ENCODE measurements at places on chromosomes 11 and 22. TPM values are rescaled to one million over a fixed set of nuclear protein-coding genes. Genes with fewer than 3 reads are reported as not detected.
A peak's percentile ranks its signal among the peaks of the same experiment; 100 is the strongest.

The TPBGL gene
- total RNA-seq, result 0.31 TPM

The NLRX1 gene
- total RNA-seq, result 8.7 TPM

The ACRV1 gene
- total RNA-seq, result not detected

The ADORA2A gene
- total RNA-seq, result 7.2 TPM

The KRTAP5-10 gene
- total RNA-seq, result not detected

The CD248 gene
- total RNA-seq, result 31.9 TPM

The CDC42EP2 gene
- total RNA-seq, result 12.9 TPM

The OR51B4 gene
- total RNA-seq, result not detected

The PAX6 gene
- 23.8 TPM for total RNA-seq

The VSIG2 gene
- 8.7 TPM for total RNA-seq

The CCND1 gene
- 299 TPM for total RNA-seq

The CREB3L1 gene
- total RNA-seq, result 9.8 TPM

The SYT8 gene
- 4.5 TPM for total RNA-seq

GRCh38 chr11:72869831-72870230 lies 55.6 kb downstream of the ATG16L2 start:
- DNase-seq, result no peak

DNA sequence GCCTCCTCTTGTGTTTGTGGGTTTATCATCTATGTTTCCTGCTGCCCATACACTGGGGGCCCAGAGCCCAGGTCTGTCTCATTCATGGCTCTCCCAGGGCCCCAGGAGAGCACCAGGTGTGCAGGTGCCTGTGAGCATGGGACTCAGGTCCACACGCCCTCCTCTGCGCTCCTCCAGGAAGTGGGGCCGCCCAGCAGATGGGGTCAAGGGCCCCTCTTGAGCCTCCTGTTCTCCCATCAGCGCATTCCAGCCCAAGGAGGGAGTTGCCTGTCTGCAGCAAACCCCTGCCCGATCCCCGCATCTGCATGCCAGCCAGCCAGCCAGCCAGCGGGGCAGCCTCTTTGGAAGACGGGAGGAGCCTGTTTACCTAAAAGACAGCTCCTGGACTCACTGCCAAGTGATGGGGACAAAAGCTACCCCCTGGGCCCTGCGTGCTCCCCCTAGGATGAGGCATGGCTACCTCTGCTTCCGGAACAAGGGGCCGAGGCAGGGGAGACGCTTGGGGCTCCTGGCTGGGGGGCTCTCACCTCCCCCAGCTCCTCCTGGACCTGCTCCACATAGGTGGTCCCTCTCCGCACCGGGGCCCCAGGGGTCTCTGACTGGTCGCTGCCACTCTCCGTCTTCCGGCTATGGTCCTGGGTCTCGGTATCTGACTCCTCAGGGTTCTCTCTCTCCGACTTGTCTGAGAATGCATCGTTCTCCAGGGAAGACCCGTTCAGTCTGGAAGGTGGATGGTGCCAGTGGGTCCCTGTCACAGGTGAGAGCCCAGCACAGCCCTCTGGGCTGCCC lies 49.7 kb upstream of the CARS1 start:
- peak; percentile 67 for DNase-seq

GRCh38 chr11:16542353-16542752 lies 186.0 kb upstream of the SOX6 start:
- DNase-seq, result no peak

GRCh38 chr11:125433454-125434121 lies 62.5 kb downstream of the FEZ1 start:
- DNase-seq, result no peak

- DNase-seq, result no peak
Measured at GRCh38 chr11:82895437-82896091, 4.7 kb downstream of the PRCP start.

GRCh38 chr22:30636226-30637077 lies 871 bp downstream of the SLC35E4 start:
- DNase-seq, result no peak

GRCh38 chr22:24584871-24585411 lies 7.9 kb downstream of the LRRC75B start:
- DNase-seq, result no peak

GRCh38 chr11:108958368-108959104 lies 293.7 kb downstream of the DDX10 start:
- no peak for DNase-seq

GRCh38 chr11:100923555-100923954 lies 206.1 kb downstream of the PGR start:
- DNase-seq, result no peak

DNA sequence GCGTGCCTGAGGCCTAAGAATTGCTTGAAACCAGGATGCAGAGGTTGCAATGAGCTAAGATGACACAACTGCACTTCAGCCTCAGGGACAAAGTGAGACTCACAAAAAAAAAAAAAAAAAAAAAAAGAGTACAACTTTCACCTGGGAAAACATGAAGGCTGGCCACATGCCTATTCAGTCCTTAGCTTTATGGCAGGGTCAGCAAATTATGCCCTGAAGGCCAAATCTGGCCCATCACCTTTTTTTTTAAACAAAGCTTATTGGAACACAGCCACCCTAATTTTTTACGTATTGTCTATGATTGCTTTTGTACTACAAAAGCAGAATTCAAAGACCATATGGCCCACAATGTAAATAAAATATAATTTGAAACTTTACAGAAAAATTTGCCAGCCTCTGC lies 8.2 kb downstream of the FSHB start:
- no peak for DNase-seq

- no peak for DNase-seq
Measured at GRCh38 chr11:76214968-76215548, 8.8 kb upstream of the WNT11 start.

- no peak for DNase-seq
Measured at GRCh38 chr22:19916941-19917340, 24.6 kb upstream of the COMT start.

GRCh38 chr11:50182486-50182885 lies 149.8 kb downstream of the OR4C45 start:
- DNase-seq, result no peak

DNA sequence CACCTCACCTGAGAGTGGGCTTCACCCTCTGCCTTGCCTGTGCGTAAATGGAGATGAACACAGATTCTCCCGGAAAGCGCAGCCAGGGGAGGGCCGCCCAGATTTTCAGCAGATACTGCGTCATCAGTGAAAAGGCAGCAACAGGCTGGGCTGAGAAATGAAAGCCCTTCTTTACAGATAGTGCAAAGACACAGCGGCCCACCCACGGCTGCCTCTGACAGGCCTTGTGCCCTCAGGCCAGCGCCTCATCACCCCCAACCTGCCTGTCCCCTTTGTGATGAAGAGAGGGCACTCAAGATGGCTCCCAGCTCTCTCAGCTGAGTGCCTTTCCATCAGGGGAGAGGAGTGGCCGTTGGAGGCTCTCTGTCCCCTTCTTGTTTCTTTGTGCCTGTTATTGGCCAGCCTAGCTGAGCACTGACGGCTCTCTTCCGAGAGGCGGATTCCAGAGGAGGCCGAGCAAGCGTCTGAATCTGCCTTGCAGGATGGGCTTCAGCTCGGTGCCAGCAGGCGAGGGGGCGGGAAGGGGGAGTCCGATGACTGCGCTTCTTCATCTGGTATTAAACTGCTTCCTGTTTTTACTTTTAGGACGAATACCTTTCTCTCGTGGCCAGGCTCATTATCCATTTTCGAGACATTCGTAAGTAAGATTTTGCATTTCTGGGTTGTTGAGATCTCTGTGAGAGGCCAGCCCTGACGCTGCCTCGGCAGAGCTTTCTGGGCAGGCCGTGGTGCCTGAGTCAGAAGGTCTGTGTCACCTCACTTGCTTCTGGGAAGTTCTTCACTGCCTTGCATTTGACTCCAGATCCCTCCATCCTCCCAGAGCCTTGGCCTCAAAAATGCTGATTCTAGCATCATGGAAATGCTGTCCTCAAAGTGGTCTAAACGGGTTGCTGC lies 43.7 kb downstream of the MED15 start:
- DNase-seq, result no peak

GRCh38 chr11:134330611-134331353 lies 1.0 kb upstream of the GLB1L2 start:
- DNase-seq, result no peak

DNA sequence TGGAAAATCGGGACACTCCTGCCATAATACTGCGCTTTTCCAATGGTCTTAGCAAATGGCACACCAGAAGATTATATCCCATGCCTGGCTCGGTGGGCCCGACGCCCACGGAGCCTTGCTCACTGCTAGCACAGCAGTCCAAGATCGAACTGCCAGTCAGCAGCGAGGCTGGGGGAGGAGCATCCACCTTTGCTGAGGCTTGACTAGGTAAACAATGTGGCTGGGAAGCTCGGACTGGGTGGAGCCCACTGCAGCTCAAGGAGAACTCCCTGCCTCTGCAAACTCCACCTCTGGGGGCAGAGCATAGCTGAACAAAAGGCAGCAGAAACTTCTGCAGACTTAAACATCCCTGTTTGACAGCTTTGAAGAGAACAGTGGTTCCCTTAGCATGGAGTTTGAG lies 15.6 kb downstream of the PTH start:
- no peak for DNase-seq

GRCh38 chr11:128471138-128471661 lies 116.2 kb downstream of the ETS1 start:
- DNase-seq, result no peak

DNA sequence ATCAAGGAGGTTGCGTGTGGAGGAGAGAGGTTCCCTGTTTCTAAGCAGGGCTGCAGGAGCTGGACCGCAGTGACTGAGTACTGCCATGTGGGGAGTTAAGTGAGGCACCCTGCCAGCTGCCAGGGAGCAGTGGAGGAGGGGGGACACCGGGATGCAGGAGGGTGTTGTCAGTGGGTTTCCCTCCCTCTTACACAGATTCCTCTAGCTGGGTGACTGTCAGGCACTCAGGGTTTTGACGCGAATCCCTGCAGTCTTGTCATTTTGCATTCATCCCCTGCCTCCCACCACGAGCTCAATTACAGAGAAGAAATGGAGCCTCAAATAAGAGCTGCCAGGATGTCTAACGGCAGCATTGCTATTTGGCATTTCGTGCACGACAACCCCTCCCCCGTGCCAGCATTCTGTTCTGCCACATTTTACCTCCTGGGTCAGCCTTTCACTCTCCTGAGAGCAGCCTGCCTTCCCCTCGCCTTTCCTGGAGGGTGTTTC lies 119.8 kb upstream of the SORL1-AS1 start:
- DNase-seq, result no peak

DNA sequence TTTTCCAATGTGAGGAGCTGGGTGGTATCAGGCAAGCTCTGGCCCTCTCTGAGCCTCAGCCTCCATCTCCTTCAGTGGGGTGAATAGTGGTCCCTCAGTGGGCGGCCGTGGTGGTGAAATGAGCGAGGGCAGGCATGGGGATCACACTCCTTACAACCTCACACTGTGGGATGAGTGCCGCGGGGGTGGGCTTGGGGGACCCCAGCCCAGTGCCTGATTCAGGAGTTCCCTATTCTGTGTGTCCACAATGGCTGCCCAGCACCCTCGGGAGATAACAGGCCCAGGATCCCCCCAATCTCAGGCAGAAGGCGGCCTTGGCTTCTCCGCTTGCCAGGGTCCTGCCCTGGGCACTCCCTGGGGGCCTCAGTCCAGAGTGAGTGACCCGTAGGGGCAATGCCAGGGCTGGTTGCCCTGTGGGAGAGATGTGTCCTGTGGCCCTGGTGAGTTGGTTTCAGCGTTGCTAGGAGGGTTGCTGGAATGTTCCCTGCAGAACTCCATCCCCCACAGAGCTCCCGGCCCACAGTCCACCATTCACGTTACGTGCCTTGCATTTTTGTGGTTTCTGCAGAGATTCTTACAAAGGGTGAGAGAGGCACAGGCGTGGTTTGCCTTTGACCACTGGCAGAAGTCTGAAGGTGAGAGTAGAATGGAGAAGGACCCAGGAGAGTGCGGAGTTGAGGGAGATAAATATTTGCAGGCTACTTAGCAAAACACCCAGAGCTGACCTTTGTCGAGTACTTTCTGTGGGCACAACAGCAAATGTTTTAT lies 2.9 kb downstream of the ALDH3B1 start:
- DNase-seq, result no peak

DNA sequence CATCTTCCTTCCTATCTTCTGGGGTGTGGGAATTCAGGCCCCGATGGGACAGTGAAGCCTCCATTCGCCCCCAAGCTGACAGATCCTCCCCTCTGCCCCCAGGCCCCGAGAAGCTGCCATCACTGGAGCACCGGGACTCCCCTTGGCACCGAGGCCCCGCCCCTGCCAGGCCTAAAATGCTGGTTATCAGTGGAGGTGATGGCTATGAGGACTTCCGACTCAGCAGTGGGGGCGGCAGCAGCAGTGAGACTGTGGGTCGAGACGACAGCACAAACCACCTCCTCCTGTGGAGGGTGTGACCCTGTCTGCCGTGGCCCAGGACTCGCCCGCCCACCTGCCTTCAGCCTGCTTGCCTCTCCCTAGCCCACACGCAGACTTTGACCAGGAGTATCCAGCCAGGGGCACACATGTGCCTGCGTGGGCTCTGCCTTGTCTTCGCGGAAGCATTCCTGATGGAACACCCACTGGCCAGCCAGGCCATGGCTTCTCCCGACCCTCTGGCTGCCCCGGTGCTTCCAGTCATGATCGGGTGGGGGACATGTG lies 8.6 kb upstream of the RELT start:
- no peak for DNase-seq

GRCh38 chr11:112024178-112024772 lies 933 bp upstream of the DLAT start:
- DNase-seq, result no peak

DNA sequence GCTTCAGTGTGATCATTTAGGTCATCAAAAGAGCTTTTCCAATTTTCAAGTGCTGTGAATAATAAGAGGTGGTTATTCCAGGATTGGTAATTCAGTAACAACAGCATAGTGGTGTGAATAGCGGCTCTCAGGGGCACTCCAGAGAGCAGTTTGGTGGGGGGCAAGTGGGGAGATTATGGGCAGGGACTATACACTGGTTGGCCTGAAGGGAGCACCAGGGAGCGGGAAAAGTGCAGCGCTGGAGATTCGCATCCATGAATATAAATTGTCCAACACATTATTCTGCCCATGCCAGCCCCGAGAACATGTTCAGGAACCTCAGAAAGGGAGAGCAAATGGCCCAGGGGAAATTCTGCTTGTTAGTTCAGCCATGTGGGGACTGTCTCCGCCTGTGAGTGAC lies 37.9 kb downstream of the OR6Q1 start:
- no peak for DNase-seq

DNA sequence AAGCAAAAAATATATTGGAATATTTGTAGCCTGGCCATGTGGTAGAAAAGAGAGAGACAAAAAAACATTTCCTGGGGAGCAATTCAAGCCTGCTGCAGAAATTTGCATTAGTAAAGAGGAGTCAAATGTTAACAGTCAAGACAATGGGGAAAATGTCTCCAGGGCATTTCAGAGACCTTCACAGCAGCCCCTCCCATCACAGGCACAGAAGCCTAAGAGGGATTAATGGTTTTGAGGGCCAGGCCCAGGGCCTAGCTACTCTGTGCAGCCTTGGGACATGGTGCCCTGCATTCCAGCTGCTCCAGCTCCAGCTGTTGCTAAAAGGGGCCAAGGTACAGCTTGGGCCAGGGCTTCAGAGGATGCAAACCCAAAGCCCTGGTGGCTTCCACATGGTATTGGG lies 46.8 kb downstream of the PGR start:
- DNase-seq, result no peak

Data from type B pancreatic cell (in vitro differentiated cells).